ENCODE measurements at places on chromosomes 4 and X.
A peak's percentile ranks its signal among the peaks of the same experiment; 100 is the strongest.

DNA sequence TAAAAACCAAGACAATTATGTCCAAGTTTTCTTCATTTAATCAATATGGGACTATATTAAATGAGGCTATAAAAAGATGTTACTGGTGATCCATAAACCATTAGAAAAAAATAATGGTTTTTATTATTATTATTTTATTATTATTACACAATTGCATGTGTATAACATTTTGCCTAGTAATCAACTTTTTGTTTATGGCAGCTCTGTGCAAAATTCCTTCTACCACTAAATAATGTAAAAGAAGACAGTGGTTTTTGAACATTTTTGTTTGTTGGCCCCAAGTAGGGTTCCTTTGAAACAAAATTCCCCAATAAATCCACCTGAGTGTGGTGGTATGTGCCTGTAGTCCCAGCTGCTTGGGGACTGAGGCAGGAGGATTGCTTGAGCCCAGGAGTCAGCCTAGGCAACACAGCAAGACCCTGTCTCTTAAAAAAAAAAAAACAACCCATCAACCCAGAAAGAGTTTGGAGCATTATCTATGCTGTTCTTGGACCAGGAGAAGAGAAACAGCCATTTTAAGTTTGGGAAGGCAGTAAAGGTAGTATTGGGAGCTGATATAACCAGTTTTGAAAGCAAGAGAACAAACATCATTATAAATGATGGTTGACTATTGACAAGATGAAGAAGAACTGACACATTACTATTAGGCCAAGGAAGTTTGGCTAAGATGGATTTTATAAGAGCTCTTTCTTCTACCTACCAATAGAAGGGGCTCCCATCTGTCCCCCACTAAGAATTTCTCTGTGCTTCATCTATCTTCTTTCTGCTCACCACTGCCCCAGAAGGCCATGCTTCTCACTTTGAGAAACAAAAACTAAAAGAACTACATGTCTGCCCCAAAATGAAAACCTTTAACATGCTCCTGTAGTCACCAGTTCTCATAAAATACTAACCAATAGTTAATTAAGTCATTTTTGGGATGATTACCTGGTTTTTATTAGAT lies 2.2 kb downstream of the TMEM156 start:
- peak; percentile 30 for DNase-seq

DNA sequence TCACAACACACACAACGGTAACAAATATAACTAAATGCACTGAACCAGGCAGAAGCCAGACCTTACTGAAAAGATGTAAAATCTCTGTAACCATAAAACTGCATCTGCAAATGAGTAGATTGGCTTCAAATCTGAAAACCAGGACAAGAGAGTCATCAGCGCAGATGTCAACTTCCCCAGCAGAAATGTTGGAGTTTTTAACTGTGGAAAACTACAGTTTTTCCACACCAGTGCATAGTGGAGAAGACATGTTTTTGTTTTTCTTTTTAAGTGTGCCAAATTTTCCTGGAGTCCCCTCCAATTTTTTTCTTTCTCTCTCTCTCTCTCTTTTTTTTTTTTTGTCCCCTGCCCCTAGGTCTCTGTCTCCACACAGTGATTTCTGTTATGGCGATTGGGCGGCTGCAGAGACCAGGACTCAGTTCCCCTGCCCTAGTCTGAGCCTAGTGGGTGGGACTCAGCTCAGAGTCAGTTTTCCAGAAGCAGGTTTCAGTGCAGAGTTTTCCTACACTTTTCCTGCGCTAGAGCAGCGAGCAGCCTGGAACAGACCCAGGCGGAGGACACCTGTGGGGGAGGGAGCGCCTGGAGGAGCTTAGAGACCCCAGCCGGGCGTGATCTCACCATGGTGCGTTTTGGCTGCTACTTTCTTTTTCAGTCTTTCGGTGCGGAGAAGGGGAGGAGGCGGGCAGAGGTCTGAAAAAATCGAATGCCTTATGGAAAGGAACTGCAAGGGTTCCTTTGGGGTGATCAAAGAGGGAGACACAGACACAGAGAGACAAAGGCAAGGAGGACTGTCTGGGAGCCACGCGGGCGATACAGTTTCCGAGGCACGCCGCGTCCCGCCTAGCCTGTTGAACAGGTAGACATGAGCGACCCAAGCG lies at the start of gene GUCY1A1:
Gene GUCY1A1 (plus strand): TSS at position 505 of the 878 bp plus-strand sequence. CDS start 30,020 bp downstream, outside the sequence.
- DNase-seq = no peak

DNA sequence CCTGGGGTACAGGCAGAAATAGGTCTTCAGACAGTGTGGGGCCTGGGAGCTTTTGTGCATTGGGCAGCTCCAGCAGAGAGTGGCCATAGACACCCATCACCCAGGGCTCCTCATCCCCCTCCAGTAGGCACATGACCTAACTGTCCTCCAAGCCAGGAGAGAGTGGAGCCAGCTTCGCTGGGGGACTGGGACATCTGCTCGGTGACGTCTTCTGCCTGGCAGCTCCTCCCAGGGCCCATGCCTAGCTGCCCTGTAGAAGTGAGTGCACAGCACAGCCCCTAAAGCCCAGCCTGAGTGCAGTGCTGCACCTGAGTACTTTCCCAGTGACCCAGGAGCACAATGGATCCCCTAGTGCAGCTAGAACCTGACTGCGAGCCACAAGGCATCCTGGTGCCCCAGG lies 279.7 kb upstream of the SLC7A11 start:
- DNase-seq = no peak

- no peak for DNase-seq
These were observed 38.6 kb upstream of the TLR3 start for GRCh38 chr4:186030399-186030775.

- no peak for DNase-seq
These were observed 71.8 kb downstream of the FBXO8 start for GRCh38 chr4:174211622-174212044.

GRCh38 chr4:25252230-25253070 lies 18.6 kb downstream of the PI4K2B start:
- no peak for DNase-seq

DNA sequence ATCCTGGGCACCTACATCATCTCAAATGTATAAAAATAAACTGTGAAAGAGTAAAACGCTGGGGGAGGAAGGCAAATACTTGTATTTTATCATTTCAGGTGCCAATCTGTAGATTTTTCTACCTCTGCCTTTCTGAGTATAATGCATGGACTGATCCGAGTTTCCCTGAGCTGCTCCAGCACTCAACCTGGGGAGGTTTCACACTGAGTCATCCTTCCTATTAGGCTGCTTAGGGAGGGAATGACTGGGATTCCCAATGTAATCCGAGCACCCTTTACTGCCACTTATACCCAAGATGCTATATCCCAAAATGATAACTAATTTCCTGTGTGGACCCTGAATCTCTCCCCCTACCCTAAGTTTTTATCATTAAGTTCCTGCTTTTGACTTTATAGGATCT lies 126.6 kb downstream of the HNRNPD start:
- DNase-seq = no peak

DNA sequence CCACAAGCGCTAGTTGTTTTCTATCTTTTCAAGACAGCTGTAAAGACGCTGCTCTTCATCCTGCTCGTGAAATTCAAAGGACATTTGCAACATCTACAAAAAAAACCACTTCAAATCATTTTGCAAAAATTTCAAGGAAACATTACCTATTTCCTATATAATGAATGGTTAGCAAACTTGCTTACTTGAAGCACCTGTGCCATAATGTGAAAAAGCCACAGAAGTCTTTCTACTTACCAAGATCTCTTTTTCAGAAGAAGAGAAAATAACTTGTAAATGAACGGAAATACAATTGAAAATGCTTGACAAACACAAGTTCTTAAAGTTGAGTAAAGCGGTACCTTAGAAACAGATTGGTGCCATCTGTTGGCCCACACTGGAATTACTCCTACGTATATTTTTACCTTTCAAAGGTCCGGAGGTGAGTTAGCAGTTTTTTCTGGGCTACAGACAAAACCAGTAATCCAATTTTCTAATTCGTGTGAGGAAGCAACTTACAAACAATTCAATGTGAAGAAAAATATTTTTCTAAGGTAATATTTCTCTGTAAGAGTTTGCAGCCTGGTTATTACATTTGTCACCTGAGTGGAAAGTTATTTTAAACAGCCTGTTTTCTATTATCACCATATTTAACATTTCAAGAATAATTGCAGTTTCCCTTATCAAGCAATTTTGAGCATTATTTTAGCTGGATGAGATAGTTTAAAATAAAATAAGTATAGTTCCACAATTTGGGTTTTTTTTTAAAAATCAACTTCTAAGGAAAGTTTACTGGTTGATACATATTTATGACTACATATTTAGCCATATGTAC lies at the start of gene TLR6:
Gene TLR6 (minus strand): TSS at position 294 of the 814 bp plus-strand sequence. CDS start 27,344 bp downstream, outside the sequence.
- DNase-seq = peak; percentile 88

DNA sequence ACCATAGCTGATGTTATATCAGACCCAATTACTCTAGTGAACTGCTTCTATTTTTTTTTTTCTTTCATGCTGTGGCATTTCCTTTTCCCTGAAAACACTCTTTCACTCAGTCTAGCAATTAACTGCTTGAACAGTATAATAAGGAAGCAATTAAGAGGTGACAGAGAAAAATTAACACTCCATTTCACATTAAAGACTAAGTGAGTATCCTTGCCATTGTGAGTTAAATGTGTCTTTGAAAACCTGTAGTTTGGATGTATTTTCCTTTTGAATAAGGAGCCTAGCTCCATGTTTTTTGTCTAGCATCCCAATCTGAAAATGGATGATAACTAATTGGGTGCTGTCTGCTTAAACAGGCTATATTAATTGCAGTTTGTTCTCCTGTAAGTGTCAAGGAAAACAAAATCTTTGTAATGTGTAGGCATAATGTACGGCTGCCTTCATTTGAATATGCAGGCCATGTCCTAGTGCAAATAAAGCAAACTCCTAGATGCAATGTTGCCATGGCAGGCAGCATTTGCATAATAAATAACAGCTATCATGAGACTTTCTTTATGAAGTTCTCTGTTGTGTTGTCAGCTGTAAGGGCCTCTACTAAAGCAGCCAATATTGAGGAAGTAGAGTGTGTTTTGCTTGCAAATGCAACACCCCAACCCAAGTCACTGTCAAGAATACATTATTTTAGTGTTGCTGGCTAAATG lies 416.7 kb downstream of the ZIC3 start:
- DNase-seq = no peak

GRCh38 chr4:185717377-185717741 lies 94.6 kb downstream of the SORBS2 start:
- DNase-seq = no peak

DNA sequence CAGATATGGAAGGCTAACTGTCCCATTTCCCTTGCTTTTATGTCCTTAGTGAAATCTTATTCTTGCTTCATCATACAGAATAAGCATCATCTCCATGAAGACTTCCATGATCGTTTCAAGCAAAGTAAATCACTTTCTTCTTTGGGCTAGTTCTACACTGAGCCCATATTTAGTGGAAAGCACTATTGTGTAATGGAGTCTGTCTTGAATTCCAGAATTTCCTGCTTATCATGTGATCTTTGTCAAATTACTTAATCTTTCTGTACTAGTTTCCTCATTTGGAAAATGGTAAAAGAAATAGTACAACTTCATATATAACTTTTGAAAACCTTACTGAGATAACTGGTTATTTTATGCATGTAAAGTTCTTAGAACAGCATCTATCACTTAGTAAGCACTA lies 7.6 kb downstream of the ANAPC10 start:
- DNase-seq = no peak

Measured in A549 (cell line).